Foreskin fibroblast (primary cell): ENCODE measurements at places on chromosomes 3 and 15.

DNA sequence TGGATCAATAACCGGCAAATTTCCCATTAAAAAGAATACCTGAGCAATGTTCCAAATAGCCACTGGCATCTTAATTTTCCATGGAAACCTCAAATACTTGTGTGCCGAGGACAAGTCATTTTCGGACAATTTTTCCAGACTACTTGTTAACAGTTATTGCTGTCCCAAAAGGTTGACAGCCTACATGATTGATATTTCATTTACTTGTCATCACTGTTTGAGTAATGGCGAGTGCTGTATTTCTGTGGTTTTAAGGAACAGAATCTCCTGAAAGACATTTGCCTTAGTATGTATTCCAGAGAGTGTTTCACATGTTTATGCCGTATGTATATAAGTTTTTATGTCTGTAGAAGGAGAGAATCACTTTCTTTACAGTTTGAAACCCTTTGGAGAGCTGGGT, 36.7 kb downstream of the MAP2K5 start:
- no peak for DNase-seq

GRCh38 chr15:62382046-62382445, 217.0 kb upstream of the C2CD4B start:
- DNase-seq: no peak

DNA sequence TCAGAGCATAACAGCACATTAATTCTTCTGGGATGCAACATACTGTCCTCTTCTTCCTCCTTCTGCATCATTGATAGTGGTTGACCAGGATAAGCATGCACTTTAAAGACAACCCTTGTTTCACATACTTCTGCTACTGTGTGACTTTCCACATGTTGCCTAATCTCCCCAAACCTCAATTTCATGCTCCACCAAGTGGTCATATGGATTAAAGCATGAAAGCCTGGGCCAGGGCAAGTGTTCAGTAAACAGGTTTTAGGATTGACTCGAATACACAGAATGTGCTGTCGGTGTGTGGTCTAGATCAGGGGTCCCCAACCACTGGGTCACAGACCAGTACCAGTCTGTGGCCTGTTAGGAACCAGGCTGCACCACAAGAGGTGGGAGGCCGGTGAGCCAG, 22.5 kb upstream of the BFSP2 start:
- DNase-seq: peak; percentile 42

DNA sequence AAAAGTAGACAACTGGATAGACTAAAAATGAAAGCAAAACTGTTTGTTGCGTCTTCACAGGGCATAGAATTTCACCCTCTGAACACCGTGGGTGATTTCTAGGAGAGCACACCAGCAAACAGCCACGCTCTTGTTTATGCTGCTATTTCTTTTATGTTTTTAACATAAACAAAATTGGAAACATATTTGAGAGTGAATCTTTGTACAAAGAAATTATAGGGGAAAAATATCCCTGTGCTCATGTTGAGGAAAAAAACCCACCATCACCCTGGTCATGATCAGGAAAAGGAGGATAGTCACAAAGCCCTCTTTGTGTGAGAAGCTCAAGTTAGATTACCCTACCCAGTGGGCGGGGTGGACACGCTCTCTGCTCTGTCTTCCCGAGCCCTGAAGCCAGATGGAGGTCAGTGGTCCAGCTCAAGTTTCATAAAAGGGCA, 313.3 kb downstream of the SATB1 start:
- no peak for DNase-seq

DNA sequence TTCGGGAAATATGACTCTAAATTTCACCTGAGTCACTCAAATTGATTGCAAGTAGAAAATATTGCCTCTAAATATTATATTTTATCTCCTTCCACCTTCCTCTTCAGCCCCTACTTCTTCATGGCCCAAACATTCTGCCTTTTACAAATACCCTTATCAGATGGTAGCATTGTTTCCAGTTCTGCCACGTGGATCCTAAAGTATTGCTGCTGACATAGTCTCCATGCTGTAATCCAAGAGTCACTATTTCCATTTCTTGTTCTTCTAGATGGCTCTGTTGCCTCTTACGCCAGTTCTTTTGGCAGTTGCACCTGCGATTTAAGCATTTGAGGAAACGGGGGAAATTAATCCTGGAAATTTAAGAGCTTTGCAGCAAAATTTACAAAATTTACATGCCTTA, 13.6 kb downstream of the LMOD3 start:
- no peak for DNase-seq
